ENCODE measurements at places on chromosomes 6 and 20.

DNA sequence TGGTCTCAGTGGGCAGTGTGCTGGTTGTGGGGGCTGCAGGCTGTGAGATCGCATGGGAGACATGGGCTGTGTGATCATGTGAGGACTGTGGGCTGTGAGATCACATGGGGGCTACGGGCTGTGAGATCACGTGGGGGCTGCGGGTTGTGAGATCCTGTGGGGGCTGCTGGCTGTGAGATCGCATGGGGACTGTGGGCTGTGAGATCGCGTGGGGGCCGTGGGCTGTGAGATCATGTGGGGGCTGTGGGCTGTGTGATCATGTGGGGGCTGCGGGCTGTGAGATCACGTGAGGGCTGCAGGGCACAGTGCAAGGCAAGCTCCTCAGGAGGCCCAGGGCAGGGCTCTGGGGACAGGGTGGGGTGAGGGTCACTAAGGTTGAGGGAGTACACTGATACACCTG is 140.5 kb upstream of the CST7 start:
- DNase-seq = no peak

- no peak for DNase-seq
These were observed 64.1 kb upstream of the ZNF217 start for GRCh38 chr20:53657732-53658131.

GRCh38 chr20:50039706-50040431 is 57.1 kb downstream of the SNAI1 start:
- DNase-seq = no peak

DNA sequence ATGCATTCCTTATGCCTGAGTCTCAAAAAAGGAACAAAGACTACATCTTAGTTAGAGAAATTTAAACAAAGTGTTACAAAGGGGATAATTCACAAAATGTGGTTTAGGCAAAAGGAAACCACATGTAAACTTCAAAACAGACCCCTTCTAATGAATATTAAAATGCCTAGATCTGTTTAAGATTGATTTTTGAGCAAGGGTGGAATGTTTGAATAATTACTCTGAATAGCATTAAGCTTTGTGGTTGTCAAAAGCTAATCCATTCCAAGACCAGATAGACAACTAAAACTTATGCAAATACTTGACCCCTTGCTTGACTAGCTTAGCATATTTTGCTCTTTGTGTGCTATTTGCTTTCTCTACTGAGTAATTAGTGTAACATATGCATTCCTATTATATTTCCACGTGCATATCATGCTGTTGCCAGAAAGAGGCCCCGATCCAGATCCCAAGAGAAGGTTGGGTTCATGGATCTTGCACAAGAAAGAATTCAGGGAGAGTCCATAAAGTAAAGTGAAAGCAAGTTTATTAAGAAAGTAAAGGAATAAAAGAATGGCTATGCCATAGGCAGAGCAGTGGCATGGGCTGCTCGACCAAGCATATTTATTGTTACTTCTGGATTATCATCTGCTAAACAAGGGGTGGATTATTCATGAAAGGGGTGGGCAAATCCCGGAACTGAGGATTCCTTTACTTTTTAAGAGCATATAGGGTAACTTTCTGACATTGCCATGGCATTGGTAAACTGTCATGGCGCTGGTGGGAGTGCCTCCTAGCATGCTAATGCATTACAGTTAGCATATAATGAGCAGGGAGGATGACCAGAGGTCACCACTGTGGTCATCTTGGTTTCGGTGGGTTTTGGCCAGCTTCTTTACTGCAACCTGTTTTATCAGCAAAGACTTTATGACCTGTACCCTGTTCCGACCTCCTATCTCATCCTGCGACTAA is 1193.4 kb upstream of the EYS start:
- no peak for DNase-seq

- DNase-seq = no peak
These were observed 173.6 kb upstream of the MCHR2 start for GRCh38 chr6:100167585-100167984.

GRCh38 chr20:42110301-42110700 is 492.1 kb upstream of the CHD6 start:
- no peak for DNase-seq

- DNase-seq = no peak
These were observed 6.6 kb downstream of the HLA-B start for GRCh38 chr6:31350196-31351032.

DNA sequence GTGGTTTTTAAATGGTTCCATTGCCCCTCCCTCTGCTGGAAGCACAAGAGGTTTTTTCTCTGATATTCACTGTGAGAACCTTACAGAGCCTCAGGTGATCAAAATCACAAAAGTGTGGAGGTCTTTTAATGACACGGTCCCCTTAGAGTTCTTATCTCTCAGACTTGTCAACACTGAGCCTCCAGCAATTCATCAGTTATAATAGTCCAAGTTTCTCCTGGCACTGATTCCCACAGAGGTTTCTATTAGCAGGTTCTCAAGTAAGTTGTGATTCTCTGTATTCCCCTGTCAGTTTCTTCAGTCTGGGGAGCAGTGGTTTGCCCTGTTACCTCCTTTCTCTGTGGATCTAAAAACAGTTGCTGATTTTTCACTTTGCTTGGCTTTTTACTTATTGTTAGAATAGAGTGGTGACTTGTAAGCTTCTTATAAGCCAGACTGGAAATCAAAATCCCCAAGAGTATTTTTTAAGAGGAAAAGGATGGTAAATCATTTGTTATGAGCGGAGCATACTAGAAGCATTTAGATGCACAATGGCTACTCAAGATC is 157.4 kb upstream of the BMP5 start:
- DNase-seq = no peak

GRCh38 chr20:62482146-62482809 is 6.5 kb upstream of the GATA5 start:
- DNase-seq = no peak

- DNase-seq = no peak
These were observed 136.3 kb downstream of the KIF13A start for GRCh38 chr6:17851001-17851719.

- DNase-seq = no peak
These were observed 234.1 kb downstream of the GMPR start for GRCh38 chr6:16472349-16473069.

- DNase-seq = no peak
These were observed 400.0 kb upstream of the CDH4 start for GRCh38 chr20:60851826-60852704.

DNA sequence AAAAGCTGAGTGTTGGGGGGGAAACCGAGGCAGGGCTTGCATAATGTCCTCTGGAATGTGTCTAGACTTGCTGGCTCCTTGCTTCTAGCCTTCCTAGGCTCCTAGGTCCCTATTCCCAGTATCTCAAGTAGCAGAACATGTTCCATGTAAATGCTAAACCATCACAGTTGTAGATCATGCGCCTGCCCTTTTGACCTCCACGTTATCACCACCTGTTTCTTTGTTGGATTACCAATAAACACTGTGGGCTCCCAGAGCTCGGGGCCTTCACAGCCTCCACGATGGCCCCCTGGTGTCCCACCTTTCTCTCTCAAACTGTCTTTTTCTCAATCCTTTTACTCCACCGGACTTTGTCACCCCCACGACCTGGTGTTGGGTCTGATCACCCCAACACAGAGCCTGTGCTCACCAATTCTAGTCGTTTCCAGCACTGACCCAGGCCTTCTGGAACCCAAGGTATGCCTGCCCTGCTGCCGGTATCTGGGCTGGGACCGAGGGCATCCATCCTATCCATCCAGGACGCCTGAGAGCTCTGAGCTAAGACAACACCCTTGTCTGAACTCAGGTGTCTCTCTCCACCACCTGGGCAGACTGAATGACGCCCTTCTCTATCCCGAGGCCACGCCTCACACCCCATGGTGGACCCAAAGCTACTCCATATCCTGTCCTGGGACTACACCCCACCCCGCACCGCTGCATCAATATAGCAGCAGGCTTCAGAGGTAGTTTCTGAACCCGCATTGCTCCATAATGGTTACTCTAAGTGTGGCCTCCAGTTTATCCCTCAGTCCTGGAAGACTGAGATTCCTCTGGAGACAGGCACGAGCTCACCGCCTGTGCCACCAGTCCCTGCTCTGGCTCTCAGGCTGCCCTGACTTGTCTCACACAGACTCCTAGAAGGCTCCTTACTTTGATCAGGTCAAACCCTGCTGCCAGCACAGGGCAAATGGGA is 9.3 kb upstream of the PRR18 start:
- no peak for DNase-seq

GRCh38 chr6:25714765-25715164 is 39.8 kb upstream of the SLC17A4 start:
- DNase-seq = no peak

GRCh38 chr6:27374824-27375612 is 13.5 kb upstream of the ZNF391 start:
- peak; percentile 49 for DNase-seq

GRCh38 chr6:24522228-24523176 is 27.7 kb downstream of the ALDH5A1 start:
- DNase-seq = no peak

- DNase-seq = no peak
These were observed 732.2 kb downstream of the HDGFL1 start for GRCh38 chr6:23301556-23301955.

DNA sequence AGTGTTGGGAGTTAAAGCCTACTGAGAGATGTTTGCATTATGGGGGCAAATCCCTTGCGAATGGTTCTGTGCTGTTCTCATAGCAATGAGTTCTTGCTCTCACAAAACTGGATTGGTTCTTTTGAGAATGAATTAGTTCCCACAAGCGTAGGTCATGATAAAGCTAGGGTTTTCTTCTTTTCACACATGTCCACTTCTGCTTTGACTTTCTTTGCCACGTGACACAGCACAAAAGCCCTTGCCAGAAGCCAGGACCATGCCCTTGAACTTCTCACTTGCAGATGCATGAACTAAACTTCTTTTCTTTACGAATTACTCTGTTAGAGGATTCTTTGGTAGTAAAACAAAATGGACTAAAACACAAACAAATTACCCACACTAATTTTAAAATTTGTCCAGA is 922.8 kb downstream of the EPHA7 start:
- no peak for DNase-seq

GRCh38 chr20:20399531-20400500 is 31.9 kb downstream of the INSM1 start:
- no peak for DNase-seq

- no peak for DNase-seq
These were observed 20.2 kb downstream of the KCNK15 start for GRCh38 chr20:44765701-44766347.

DNA sequence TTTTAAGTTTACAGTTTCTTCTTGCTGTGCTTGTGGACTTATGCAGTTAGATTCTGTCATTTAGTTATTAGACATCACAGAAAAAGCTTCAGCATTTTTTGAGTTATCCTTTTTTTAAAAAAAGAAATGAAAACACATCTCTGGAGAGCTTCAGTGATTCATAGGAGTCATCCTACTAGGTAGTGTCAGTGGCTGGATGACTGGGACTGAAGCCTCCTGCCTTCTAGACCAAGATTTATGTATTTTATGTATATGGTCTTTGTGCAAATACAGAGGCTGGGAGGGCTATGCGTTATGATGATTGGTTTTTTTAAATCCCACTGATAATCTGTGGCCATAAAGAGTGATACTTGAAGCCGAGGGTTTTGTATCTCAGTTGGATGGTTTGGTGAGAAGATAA is 125.9 kb upstream of the JAG1 start:
- DNase-seq = no peak

DNA sequence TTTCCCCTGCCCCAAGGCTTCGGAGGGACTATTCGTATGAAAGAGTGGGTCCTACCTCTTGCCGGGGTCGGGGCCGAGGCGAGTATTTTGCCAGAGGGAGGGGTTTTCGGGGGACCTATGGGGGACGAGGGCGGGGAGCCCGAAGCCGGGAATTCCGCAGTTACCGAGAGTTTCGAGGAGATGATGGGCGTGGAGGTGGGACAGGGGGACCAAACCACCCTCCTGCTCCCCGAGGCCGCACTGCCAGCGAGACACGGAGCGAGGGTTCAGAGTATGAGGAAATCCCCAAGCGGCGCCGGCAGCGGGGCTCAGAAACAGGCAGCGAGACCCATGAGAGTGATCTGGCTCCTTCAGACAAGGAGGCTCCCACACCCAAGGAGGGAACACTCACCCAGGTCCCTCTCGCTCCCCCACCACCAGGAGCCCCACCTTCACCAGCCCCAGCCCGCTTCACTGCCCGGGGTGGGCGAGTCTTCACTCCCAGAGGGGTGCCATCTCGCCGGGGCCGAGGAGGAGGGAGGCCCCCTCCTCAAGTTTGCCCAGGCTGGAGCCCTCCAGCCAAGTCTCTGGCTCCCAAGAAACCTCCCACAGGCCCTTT is 11.3 kb downstream of the PRRC2A start:
- no peak for DNase-seq

GRCh38 chr6:33633462-33634158 is 12.5 kb downstream of the ITPR3 start:
- peak; percentile 72 for DNase-seq

GRCh38 chr6:35311390-35312075 is 13.9 kb downstream of the DEF6 start:
- peak; percentile 42 for DNase-seq

GRCh38 chr6:154721460-154721859 is 11.8 kb upstream of the SCAF8 start:
- no peak for DNase-seq

- no peak for DNase-seq
These were observed 3.9 kb upstream of the MRGBP start for GRCh38 chr20:62792182-62792939.

DNA sequence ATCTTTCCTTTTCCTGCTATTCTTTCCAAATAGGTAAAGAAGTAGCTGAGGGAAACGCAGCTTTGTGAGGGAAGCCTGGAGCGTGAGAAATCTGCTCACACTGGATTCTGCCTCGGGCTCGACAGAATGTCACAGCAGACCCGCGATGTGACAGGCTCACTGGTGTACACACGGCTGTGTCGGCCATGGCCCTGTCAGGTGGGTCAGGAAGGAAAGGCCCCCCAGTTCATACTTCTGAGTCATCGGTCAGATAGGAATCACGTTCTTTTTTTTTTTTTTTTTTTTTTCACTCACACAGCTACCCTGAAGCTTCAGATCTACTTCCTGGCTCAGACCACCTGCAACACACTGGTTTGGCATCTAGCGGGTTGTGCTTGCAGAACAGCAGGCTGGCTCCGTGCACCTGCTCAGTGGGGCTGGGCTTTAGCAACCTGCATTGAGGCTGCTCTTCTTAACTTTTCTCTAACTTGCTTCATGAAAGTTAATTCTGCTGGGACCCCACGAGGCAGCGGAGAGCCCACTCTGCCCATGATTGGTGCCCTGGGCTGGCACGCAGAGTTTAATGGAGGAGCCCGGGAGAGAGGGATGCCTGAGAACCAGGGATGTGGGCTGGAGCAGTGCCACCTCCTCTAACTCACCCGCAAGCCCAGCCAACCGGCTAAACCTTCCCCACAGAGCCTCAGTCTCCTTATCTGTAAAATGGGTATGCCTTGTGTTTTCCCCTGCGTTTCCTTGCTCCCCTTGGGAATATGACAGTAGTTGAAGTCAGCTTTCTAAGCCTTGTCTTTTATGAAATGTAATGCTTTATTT is 61.5 kb upstream of the FNDC1 start:
- DNase-seq = no peak

- DNase-seq = no peak
These were observed 15.9 kb upstream of the SNAI1 start for GRCh38 chr20:49966861-49967260.

GRCh38 chr6:102911571-102911970 is 1518.1 kb downstream of the GRIK2 start:
- DNase-seq = no peak
